NCI-H2029 treated with DMSO at 0.1 percent for 48 hours (cell line): ENCODE measurements at places on chromosomes 4 and X.

GRCh38 chr4:3766785-3767569, 792 bp downstream of the ADRA2C start:
- no peak for DNase-seq

DNA sequence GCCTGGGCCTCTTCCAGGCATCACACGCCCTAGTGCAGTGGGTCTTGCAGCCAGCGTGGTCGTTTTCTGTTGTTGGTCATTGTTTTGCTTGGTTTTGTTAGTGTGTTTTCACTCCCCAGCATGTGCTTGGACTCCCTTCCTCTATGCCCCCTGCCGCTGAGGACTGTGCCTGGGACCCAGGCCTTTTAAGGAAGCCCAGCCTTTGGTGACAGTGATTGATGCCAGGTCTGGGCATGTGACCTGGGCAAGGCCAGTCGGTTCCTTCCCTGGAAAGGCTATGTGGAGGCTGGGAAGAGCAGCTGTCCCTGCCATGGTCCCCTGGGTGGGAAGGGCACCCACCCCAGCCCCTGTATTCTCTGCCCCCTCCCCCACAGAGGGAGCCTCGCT, 8.8 kb upstream of the GRPEL1 start:
- no peak for DNase-seq

- DNase-seq = no peak
Measured at GRCh38 chrX:41559235-41560052, 112.3 kb downstream of the NYX start.

- no peak for DNase-seq
Measured at GRCh38 chr4:181971973-181972372, 271.2 kb upstream of the TENM3 start.

DNA sequence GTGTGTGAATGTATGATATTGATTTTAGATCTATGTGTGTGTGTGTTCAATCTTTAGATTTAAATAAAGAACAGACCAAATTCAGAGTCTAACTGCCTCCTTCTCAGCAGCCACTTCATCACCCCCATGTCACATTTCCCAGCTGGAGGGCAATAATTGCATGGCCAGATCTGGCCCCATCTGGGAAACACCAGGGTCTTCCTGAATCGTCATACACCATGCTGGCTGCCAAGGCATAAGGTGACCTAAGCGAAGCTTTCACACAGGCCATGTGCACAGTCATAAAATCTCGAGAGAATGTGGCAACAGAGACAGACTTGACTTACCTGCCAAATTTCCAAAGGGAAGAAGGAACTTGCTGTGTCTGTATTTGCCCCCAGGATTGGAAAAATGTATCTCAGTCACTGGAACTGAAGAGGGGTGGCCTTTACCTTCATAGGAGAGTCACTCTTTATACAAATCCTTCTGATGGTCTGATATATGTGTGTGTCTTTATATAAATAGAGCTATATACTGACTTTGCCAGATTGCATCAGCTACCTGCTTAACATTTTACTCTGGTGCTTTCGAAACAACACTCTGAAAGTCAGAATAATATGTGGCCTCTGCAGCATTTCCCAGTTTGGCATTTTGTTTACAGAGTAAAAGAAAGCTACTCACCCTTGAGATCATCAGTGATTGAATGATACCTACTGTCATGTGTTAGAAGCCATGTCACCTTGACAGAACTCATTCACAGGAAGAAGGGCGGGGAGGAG, at the start of gene PLAC1:
Gene PLAC1, minus strand, starts transcription at position 470 of the 758 bp plus-strand sequence. CDS start 91,789 bp downstream, outside the sequence.
- no peak for DNase-seq

DNA sequence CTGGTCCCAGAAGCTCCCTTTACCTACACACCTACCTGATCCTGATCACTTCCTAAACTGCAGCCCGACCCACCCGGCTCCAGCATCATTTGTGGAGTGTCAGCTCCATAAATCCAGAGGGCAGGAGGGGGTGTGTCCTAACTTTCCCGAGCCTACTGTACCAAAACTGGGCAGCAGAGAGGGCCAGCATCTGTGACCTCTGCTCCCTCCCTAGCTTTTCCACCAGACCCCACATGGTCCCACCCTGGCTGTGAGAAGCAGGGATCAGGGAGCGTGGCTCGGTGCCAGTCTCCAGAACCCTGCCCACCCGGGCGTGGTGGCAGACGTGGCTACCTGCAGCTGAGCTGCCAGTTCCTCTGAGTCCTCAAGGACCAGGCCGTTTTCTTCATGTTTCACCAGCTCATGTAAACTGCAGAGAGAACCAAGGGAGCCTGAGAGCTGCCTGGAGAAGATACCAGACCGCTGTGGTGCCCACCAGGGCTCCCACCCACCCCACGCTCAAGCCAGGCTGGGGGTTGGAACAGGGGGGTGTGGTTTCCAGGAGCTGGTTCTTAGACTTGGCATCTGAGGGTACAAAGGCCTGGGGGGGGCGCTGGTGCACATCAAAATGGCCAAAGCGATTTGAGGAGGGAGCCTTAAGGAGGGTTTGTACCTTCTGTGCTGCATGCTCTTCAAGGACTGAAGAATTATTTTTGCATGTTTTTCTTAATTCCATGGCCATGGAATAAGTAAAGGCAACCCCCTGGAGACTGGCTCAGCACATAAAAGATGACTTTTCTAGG, 76.7 kb upstream of the DRD5 start:
- DNase-seq = no peak

DNA sequence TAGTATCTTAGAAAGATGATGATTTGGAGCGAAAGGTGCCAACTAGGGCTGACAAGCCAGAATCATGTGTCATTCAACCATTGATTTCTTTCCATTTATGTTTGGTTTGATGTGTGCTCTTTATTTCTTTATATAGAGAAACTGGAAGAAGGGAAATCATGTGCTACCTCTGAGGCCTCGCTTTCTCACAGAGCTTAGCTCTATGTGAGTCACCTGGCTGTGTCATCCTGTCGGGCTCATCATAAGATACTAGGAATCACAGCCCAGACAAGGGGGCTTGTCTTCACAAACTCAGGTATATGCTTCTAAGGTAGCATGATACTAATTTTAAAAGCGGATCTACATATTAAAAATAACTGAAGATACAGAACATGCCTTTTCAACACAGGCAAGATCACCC, 81.7 kb upstream of the GPM6B start:
- no peak for DNase-seq

DNA sequence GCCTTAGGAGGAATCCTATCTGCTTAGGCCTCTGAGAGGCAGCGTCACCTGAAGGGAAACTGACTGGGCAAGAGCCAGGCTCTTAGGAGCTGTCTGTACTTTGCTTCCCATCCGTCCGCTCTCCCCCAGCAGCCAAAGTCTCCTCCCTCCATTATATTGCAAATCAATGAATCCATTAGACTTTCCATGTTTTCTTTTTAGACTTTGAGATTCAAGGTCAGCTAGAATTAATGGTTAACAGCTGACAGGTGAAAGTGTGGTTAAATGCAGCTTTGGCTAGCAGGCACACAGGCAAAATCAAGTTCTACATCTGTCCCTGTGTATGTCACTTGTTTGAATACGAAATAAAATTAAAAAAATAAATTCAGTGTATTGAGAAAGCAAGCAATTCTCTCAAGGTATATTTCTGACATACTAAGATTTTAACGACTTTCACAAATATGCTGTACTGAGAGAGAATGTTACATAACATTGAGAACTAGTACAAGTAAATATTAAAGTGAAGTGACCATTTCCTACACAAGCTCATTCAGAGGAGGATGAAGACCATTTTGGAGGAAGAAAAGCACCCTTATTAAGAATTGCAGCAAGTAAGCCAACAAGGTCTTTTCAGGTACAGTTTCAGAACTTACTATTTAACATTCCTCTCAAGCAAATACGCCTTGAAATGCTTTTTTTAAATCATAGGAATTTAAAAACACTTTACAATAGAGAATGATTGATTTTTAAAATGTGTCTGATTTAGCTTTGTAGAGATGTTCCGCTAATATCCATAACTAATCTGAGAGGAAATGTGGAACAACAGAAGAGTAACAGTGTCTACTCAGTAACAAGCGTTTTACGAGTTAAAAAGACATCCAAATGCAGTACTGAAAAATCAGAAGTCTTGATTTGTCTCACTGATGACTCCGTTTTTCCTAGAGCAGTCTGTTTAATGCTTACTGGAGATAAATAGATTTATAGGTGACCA, at the start of gene F11:
Gene F11, plus strand, starts transcription at position 507 of the 970 bp plus-strand sequence. CDS start 948 bp downstream, outside the sequence.
- no peak for DNase-seq

DNA sequence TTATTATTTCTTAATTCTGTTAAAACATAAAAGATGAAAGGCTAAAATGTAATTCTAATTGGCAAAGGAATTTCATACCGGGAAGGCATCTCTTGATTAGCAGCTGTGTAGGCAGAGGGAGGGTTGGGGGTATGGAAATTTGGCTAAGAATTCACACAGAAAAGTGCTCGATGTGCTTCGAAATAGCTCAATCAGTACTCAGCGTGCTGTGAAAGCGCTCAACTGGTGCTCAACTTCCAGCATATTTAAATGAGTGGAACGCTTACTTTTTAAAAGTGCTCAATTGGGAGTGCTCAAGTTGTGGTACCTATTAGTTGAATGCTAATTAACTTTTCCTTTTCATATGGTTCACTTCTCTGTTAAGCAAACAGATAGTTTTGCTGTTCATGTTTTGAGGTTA, 695.9 kb upstream of the ATOH1 start:
- DNase-seq = no peak
